Amniotic stem cell (primary cell): ENCODE measurements at places on chromosomes 3 and 15.
A peak's percentile ranks its signal among the peaks of the same experiment; 100 is the strongest.

- no peak for DNase-seq
Observed at GRCh38 chr3:183210341-183210740, 42.7 kb upstream of the B3GNT5 start.

GRCh38 chr3:156816794-156817645 lies 9.1 kb upstream of the LEKR1 start:
- peak; percentile 76 for DNase-seq

DNA sequence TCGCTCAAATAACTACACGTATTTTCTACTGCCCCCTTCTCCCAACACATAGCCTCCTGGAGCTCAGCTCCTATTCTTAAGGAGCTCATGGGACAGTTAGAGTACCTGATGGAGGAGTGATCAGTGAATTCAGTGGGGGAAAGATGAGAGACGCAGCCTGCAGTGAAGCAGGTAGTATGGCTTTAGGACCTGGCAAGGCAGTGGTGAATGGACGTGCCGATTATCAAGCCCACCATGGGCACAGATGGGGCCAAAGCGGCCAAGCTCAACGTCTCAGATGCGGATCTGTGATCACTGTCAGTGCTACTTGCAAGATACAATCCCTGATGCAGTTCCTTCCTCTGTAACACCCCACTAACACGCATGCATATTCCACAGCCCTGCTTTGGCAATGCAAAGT lies 45.8 kb upstream of the ATP2B2 start:
- DNase-seq: no peak

DNA sequence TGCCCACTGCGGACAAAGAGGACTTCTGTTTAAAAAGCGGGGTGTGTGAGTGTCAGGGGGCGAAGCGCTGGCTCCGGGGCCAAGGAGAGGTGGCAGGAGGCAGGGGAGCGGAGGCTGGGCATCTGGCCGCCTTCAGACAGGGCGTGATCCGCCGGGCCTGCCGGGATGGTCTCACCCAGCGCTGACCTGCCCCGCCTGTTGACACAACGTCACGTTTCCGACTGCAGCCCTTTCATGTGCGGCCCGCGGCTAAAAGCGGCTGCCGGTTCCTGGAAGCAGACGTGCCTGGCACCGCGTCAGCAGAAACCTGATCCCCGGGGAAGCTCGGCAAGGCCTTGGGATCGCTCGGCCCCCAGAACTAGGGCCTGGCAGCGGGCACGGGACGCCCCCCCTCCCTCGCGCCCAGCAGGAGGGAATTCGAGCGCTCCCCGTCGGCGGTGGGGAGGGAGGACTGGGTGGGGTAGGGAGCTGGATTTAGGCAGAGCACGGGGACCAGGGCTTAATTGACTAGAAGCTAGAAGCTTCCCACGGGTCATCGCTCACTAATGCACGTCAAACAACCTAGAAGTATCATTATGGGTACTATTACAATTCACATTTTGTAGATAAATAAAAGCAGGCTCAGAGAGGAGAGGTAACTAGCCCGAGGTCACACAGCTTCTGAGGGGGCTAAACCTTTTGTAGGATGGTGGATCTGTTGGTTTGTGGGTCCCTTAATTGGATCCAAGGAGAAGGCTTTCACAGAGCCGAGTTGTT lies 7.7 kb downstream of the BHLHE40 start:
- DNase-seq: peak; percentile 88
